ENCODE measurements at places on chromosomes 12 and 14.
A peak's percentile ranks its signal among the peaks of the same experiment; 100 is the strongest.

DNA sequence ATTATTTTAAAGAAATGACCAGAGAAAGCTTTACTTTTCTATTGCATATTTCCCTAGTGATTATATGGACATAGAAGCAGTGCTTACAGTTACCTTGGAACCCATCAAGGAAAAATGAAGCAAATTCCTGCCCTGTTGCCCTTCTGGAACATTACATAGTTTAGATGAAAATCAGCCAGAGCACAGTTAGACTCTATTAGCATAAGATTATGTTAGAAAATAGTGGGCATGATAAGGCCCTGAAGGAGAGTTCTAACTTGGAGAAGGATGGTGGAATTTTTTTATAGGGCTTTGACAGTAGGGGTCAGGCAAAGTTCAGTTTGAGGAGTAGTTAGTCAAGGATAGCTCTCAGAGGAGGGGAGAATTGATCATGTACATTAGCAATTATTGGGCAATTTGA is 74.3 kb downstream of the FUT8 start:
- DNase-seq = no peak

DNA sequence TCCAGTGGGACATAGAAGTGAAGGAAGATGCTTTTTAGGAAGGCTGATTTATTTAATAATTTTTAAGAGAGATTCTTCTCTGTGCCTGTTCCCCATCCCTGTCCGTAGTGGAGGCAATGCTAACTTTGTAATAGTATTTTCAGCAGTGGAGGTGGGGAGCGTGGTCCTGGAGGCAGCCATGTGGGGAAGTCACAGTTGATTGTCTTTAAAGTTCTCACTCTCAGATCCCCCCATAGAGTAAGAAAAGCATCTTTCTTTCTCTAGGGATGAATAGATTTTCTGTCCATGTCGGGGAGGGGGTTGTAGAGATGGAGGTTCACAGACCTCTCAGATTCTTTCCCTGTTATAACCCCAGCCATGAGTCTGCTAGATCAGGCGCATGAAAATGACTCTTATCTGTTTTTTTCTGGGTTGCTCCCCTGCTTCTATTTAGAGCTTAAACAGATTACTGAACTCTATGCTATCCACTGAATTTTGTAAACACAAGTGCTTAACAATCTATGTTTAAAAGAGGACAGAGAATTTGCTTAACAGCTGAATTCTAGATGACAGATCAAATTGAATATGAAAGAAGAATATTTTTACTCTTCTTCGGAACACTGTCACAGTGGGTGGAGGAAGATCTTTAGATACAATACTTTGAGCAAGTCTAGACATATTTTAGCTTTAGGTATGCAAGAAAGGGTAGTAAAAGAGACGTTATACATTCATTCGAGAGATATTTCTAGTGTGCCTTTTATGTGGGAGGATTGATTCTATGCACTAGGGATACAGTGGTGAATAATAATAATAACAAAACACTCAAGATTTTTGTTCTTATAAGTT is 25.3 kb downstream of the TMEM117 start:
- DNase-seq = peak; percentile 14

GRCh38 chr14:39113685-39114072 is 444 bp upstream of the GEMIN2 start:
- DNase-seq = no peak

DNA sequence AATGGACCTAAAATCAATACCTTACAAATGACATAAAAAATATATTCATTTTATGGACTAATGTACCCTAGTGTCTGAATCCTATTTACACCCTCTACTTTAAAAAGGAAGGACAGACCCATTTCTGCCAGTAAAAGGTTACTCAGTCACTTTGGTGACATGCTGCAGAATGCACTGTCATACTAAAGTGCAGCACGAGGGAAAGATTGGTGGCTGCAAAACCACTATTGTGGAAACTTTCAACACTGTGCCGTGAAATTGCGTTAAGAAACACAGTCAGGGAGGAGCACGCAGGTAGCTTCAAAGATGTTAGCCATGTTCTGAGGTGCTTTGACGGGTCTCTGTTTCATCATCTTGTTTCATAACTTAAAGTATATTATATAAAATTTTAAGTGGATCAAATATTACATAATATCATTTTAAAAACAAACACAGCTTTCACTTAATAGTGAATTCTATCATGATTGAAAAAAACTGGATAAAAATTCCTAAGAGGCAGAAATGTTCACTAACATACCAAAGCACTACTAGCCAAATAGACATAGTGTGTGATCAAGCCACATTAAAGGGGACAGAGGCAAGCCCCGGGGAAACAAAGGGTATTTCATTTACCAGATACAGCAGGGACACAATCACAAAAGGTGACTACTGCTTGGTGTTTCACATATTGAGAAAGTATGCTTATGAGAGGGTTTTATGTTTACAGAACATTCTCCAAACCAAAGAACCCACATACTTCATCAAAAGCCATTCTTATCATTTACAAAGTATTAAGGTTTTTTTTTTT is 330.8 kb upstream of the SOX5 start:
- peak; percentile 6 for DNase-seq

DNA sequence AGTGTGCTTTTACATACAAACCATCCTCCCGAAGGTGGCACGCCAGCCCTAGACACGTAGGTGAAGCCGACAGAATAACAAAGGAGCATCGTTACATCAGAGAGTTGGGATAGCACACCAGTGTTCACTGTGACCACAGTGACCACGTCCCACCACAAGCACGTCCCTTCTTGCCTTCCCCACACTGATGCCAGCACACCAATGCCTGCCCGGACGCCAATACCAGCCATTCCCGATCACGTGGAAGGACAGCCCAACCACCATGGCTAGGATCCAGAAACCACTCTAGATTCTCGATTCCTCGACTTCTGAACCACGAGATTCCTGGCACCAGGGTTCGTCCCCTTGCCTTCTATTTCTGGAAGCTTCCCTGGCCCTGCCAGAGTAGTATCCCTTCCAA is 48.0 kb upstream of the GPR68 start:
- DNase-seq = no peak

- DNase-seq = no peak
These were observed 72.8 kb downstream of the SCARB1 start for GRCh38 chr12:124790650-124791400.

Data from mesenchymal stem cell (in vitro differentiated cells and primary cell).